ENCODE measurements at places on chromosomes 1 and 21.
A peak's percentile ranks its signal among the peaks of the same experiment; 100 is the strongest.

DNA sequence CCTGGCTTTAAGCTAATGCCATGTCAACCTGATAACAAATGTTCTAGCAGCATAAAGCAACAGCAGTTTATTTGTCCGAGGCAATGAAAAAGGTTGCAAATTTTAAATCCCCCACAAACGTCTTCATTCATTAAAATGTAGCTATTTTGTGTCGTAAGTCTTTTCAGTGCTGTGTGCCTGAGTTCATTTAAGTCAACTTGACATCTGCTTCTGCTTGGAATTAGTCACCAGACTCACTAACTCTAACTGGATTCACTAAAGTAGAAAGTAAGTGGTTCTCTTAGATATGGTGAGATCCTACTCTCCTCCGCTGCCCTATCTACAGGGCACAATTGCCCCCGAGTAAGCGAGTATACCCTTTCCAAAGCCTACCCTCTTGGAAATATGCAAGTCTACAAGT, 118.4 kb upstream of the CHRM3 start:
- no peak for DNase-seq

- DNase-seq = no peak
Observed at GRCh38 chr1:101108111-101108500, 82.5 kb upstream of the DPH5 start.

- no peak for DNase-seq
Observed at GRCh38 chr1:51305371-51305823, 25.0 kb downstream of the TTC39A start.

GRCh38 chr1:27555700-27556424, 48.1 kb downstream of the AHDC1 start:
- no peak for DNase-seq

GRCh38 chr1:75430526-75430925, 180.4 kb downstream of the SLC44A5 start:
- peak; percentile 24 for DNase-seq

GRCh38 chr1:40449684-40450494, at the start of gene ZFP69B:
Gene ZFP69B, plus strand, starts transcription at chr1:40450476. Its CDS starts 486 bp downstream, at chr1:40450962.
- peak; percentile 48 for DNase-seq

DNA sequence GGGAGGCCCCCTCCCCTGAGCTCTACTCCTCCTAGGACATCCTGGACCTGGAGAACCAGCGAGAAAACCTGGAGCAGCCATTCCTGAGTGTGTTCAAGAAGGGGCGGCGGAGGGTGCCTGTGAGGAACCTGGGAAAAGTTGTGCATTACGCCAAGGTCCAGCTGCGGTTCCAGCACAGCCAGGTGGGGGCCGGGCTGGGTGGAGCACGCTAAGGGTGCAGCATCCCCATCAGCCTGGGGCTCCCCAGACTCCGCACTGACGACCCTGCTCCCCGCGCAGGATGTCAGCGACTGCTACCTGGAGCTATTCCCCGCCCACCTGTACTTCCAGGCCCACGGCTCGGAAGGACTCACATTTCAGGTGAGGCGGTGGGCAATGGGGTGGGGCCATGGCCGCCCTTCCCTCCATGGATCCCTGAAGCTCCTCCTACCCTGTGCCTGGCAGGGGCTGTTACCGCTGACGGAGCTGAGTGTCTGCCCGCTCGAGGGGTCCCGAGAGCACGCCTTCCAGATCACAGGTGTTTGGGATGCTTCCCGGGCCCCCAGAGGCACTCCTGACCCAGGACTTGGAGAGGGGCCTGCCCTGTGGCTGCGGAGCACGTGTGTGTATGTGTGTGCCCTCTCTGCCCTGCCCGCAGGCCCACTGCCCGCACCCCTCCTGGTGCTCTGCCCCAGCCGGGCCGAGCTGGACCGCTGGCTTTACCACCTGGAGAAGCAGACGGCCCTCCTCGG, 4.1 kb downstream of the PLEKHN1 start:
- no peak for DNase-seq

GRCh38 chr1:5810553-5811270, 181.5 kb downstream of the NPHP4 start:
- DNase-seq = no peak

DNA sequence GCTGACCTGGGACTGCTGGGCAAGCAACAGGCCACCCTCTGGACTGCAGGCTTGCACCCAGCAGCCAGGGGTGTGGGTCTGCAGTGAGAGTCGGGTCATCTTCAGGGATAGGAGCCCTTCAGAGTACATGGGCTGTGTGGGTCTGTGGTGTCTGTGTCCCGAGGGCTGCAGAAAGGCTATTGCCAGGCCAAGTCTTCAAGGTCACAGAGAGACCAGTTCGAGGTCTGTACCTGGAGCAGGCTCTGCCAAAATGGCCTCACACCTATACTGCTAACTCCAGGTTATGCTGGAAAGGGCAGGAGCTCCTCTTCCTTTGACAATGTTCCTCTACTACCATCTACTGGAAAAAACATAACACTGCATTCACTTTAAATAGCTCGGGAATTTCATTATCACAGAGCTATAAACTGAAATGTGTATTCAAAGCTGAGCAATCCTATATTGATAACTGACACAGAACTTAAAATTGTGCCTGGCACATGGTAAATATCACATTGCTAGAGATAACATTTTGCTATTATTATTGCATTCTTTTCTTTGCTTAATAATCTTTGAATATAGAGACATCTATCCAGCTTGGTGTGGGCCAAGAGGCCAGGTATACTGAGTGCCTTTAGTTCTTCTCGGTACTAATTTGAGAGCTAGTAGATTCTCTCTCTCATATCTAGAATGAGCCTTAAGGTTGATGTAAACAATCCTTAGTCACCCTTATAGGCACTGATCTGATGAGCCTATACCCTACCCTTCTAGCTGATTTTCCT, 6.9 kb upstream of the DNAH14 start:
- peak; percentile 18 for DNase-seq

DNA sequence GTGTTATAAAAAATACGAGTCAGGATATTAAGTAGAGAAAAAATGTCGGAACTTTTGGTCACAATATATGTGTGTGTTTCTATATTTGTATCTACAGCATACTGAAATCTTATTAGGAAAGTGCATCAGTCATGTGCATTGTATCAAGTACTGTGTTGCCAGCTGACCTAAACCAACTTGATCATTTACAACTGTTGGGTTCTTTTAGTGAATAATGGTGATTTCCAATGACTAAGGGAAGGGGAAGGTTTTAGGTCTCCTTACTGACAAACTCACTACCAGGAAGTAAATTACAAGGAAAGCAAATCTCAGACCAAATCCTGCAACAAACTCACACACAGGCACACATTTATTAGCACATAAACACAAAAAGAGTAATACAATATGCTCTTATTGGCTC, 142.7 kb downstream of the TSEN15 start:
- DNase-seq = no peak

DNA sequence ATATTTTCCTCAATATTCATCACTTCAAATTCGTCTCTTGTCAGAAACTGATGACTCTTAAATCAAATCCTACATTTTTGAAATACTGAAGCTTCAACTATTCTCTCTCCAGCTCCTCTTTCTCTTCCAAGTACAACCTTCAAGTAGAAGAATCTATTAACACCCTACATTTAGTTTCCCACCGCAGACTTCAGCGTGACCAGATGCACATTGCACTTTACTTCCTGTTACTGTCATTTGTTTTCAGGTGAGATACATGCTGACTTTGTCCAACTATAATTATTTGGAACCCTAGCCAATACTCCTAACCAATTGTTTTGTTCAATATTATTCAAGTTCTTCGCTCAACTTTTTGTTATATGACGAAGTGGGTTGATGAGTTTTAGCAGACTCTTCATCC, 116.0 kb downstream of the MRPL39 start:
- DNase-seq = no peak

DNA sequence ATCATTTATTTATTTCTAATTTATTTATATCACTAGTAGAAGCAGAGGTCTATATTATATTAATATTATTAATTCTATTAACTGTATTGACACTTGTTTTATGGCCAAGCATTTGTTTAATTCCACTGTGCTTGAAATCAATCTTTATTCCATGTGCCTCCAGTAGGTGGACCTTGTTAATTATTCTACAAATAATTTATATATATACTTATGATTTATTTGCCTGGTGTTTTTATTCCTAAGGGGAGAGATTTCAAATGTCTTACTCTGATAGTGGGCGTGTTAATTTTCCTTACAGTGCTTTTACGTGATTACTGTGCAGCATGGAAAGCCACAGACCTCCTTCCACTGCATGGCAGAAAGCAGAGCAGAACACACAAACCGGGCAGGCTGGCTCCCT, 17.5 kb upstream of the OR6N2 start:
- DNase-seq = no peak

- DNase-seq = no peak
Observed at GRCh38 chr1:210230149-210230695, 2.4 kb upstream of the SERTAD4 start.

GRCh38 chr1:211332830-211333229, 6.2 kb downstream of the TRAF5 start:
- no peak for DNase-seq

DNA sequence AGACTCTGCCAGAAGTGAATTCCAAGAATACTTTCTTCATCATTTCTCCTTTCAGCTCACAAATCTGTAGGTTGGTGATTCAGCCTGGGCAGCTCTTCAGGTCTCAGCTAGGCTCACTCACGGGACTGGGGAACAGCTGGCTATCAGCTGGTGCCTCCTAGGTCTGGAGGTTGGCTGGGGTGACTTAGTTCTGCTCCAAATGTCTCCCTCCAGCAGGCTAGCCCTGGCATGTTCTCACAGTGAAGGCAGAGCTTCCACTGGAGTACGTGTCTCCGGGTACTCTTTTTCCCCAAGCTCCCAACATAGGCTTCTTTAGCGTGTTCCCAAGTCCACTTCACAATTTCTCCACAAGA, 12.5 kb upstream of the VAMP4 start:
- no peak for DNase-seq

DNA sequence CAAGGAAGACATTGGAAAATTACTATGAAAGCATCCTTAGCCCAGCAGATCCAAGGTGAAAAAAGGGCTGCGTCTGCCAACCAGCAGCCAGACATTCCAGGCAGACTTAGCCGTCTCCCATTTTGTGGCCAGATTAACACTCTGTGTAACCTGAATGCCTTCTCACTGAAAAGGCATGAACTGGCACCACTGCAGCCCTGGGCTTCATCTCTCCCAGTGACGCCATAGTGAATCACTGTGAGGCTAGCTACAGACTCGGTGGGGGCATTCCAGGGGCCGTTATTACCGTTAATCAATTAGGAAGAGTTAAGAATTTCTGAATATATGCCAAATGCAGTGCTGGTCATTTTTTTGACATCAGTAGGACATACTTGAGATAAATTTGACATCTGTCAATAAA, 627.4 kb downstream of the LMO4 start:
- DNase-seq = peak; percentile 96

DNA sequence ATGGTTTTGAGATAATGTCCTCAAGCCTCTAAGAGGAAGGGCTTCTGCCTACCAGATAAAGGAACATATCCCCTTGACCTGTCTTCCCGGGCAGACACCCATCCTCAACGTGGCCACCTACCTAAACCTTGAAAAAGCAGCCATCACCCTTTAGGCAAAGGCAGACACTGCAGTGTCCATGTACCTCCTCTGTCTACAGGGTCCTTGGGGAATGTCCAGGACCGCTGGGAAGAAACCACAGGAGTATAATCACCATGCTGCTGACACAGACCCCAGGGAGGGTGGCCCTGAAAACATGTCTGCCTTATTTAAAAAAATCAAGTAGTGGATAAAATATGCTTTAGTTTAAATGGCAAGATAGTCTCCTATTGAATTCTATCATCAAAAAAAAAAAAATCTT, 16.6 kb downstream of the BCAR3 start:
- DNase-seq = no peak

DNA sequence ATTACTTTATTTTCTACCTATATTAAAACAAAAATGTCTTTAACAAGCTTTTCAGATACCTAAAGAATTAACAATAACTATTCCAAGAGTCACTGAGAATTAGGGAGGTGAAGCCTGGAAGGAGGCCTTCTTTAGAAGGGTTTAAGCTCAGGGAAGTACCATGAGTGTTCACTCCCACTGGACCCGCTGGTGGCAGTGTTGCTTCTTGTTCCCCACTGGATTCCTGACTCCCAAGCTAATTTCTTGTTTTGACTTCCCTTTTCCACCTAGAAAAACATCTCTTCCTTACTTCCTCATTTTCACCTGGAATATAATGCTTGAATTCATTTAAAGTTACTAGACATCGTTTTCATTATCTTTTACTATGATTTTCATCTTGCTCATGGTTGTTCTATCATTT, 264.2 kb downstream of the HMCN1 start:
- DNase-seq = no peak

GRCh38 chr21:32257962-32258785, 20.7 kb downstream of the MIS18A start:
- DNase-seq = no peak

DNA sequence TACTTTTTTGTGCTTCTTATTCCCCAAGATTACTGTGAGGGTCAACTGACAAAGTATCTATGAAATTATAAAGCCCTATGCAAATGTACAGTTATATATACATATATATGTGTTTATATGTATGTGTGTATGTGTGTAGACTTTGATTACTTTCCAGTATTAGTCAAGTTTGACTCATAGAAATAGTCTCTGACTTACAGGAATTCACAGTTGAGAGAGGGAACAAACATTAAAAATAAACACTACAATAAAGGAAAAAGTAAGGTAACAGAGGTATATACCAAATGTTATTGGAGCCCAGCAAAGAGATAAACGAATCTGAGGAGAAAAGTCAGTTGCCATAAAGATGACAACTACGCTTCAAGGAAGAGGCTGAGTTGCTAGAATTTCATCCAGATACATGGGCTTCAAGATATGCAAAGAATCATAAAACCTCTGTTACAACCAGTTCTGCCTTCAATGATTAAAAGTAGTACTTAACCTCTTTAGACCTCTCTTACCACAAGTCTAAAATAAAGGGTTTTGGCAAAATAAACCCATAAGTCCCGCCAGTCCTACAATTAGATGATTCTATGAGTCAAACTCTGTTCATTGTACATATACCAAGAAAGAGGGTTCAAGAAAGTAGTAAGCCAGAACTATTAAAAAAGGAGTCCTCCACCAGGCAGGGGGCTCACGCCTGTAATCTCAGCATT, 7.2 kb downstream of the IFT25 start:
- DNase-seq = no peak

GRCh38 chr21:19123053-19123452, 719.5 kb upstream of the TMPRSS15 start:
- DNase-seq = no peak

- DNase-seq = peak; percentile 61
Observed at GRCh38 chr21:29335720-29336119, 37.0 kb downstream of the BACH1 start.

DNA sequence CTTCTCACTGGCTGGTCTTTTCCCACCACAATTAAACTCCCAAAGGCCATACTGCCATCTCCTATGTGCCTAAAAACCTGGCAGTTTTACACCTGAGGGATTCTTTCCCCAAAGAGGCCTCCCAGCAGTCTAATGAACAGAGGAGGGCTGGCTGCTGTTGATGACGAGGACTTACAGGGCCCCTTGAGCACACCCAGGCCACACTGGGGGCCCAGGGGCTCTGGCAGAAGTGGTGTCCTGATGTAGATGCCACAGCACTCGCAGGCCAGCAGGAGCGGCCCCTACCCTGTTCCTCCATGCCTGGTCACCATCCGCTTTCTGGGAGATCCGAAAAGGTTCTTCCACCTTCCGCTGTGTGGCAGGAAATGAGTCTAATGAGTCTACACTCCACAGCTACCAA, 24.2 kb downstream of the POFUT2 start:
- no peak for DNase-seq

GRCh38 chr1:234244482-234244881, 128.8 kb upstream of the COA6 start:
- no peak for DNase-seq

GRCh38 chr1:43441166-43441893, 12.4 kb downstream of the HYI start:
- no peak for DNase-seq
